Amygdala (tissue), 56 donors: ENCODE measurements at places on chromosomes 4 and X.

DNA sequence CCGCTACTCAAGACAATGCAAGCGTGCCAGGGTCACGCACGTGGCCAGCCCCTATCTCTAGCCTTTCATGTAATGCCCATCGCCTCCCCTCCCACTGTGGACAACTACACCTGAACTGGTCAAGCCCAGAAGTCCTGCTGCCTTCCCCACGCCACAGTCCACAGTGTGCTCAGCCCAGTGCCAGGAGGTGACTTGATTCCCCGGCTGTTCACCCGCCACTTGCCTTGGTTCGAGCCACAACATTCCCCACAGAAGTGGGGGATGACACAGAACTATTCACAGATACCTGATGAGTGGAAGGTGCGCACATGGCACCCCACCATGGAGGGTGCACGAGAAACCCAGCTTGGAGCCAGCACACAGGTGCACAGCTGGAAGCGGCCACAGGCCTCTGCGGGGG is 6.8 kb downstream of the ARHGAP4 start:
- DNase-seq: no peak

- DNase-seq: no peak
Measured at GRCh38 chrX:42783451-42783850, 5.5 kb upstream of the PPP1R2C start.

GRCh38 chrX:74535086-74535407 is 79.4 kb downstream of the RLIM start:
- DNase-seq: peak; percentile 9

DNA sequence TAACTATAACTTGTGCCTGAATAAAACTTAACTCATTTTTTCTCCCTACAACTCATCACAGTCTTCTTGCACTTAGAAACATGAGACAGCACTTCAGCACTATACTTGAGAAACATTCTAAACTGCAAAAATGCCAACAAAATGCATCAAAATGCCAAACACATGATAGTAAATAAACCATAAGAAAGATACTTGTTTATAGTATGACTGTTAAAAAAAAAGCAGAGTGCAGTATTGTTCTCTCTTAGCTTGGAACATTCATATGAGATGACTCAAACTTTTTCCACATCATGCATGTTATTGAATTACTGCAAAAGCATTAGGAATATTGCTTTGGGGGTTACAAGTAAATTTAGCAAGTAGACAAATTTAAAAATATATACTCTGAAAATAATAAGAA is 135.7 kb upstream of the ANXA10 start:
- DNase-seq: no peak

- DNase-seq: no peak
Measured at GRCh38 chr4:19982556-19982955, 269.1 kb upstream of the SLIT2 start.

- no peak for DNase-seq
Measured at GRCh38 chrX:47169273-47169672, 24.3 kb downstream of the RBM10 start.

GRCh38 chr4:62407534-62407933 is 1207.4 kb downstream of the ADGRL3 start:
- no peak for DNase-seq

DNA sequence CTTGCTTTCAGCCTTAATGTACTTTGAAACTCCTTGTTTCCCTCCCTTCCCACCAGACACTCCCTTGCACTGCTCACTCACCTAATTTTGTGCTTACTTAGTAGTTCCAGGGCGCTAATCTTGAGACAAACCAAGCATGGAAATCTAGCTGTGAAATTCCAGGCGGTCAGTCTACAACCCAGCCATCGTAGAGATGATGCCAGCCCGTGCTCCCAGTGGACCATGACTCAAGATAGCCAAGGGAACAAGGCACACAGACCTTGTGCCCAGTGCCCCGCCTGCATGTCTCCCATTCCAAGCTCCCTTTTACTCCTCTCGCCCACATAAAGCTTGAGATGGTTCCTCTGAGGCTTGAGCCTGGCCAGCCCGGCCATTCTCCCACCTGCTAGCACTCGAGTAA is 11.1 kb downstream of the TREX2 start:
- no peak for DNase-seq

- no peak for DNase-seq
Measured at GRCh38 chr4:184641022-184641421, 8.2 kb downstream of the CASP3 start.

GRCh38 chr4:41145571-41146078 is 68.7 kb downstream of the APBB2 start:
- DNase-seq: no peak

DNA sequence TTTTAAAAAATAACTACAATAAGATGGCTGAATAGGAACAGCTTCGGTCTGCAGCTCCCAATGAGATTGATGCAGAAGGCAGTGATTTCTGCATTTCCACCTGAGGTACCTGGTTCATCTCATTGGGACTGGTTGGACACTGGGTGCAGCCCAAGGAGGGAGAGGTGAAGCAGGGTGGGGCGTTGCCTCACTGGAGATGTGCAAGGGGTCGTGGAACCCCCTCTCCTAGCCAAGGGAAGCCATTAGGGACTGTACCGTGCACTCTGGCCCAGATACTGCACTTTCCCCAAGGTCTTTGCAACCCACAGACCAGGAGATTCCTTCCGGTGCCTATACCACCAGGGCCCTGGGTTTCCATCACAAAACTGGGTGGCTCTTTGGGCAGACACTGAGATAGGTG is 640.1 kb downstream of the IQCM start:
- no peak for DNase-seq

GRCh38 chrX:133335027-133335426 is 80.3 kb downstream of the GPC4 start:
- peak; percentile 23 for DNase-seq

DNA sequence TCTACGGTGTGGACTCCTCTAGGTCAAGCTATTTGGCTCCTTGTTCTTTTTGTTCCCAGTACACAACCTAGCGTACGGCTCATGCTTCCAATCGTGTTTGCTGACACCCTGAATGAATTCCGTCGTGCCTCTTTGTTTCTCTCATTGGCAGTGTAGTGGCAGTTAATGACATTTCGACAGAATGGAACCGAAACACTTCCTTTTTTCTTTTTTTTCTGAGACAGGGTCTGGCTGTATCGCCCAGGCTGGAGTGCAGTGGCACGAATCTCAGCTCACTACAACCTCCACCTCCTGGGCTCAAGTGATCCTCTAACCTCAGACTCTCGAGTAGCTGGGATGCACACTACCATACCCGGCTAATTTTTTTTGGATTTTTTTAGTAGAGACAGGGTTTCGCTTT is 113.3 kb upstream of the ATP6AP2 start:
- no peak for DNase-seq

- DNase-seq: no peak
Measured at GRCh38 chr4:123209436-123209835, 187.2 kb upstream of the SPRY1 start.

DNA sequence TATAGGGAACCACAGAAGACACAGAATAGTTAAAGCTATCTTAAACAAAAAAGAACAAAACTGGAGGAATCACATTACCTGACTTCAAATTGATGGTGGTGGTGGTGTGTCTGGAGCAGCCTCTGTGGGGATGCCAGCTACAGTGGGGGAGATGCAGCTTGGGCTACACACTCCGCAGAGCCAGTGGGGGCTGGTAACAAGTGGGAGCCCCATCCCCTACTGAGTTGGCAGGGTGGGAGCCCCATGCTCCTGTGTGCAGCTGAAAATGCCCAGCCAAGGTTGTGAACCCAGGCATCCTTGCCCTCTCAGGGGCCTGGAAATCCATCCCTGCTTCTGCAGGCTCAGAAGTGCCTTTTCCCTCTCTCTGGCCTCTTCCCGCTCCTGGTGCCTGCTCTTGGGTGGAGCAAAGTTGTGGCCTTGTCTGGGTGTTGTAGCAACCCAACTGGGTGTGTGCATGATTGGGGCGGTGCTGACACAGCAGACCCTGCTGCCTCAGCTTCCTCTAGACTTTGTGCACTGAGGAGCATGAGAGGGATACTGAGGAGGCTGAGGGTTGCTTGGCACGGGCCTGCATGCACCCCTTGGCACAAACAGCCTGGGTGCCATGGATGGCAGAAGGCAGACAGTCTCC is 38.9 kb downstream of the SH3BGRL start:
- no peak for DNase-seq

GRCh38 chr4:38510201-38510600 is 153.8 kb upstream of the KLF3 start:
- DNase-seq: no peak

DNA sequence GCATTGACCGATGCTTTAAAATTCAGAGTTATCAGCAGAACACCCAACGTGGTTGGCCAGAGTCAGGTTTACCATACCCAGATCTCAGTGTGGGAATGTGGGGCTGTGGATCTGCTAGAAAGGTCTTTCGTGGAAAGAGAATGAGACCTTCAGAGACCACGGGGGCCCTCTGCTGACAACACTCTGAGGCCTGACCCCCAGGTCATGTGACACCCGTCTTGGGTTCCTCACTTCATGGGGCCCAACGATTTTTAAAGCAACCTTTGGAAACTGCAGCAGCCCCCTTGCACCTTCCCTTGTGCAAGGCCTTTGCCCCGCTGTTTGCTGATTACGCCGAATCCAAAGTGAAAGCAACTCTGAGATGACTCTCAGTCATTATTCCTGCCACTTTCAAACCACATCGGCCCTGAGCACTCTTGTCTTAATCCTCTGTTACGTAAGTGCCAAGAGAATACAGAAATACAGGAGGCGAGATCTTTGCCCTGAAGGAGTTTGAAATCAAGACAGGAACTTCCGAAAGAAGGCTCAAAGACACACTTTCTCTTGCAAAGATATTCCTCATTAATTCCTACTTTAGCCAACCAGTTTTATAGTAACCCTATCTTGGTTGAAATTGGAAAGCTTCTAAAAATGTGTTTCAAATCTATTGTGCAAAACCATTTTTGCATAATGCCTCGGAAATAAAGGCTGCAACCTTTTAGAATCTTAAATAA is 88.3 kb downstream of the EVC2 start:
- DNase-seq: no peak

- DNase-seq: no peak
Measured at GRCh38 chrX:153637121-153638040, 9.6 kb upstream of the DUSP9 start.

- no peak for DNase-seq
Measured at GRCh38 chr4:133145241-133145640, 3.9 kb upstream of the PCDH10 start.

DNA sequence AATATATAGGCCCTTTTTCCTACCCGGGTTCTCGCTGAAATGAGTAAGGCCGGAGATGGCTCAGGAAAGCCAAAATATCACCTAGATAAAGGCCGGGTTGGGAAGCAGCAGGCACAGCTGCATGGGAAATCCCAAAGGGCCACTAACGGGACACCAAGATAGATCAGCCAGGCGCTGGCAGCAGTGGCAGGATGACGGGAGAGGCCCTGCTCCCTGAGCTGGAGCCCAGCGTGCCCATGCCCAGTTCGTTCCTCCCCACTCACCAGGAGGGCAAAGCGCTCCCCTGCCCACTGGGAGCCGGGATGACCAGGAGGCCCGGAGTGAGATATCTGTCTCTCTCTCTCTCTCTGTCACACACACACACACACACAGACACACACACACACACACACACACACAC is 109.8 kb downstream of the DCTD start:
- no peak for DNase-seq

DNA sequence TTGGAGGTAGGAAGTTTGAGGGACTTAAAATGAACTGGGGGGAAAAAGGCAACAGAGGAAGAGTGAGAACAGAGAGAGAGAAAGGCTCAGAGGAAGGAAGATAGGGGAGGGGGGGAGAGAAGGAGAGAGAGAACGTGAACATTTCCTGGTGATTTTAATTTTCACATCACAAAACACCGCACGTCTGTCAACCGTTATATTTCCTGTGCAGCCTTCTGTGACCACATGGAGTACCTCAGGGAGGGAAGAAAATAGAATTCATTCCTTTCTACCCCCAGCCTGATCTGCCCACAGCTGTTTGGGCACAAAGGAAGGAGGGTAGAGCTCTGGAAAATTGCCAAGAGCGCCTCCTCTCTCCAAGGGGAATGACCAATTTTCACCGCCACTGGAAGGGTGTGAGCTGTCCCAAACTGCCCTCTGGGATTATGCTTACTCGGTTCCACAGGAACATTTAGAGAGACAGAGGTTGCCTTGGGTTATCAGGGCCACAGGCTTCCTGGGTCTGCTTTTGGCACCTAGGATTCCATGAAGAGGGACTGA is 135.7 kb upstream of the MAMLD1 start:
- DNase-seq: no peak

DNA sequence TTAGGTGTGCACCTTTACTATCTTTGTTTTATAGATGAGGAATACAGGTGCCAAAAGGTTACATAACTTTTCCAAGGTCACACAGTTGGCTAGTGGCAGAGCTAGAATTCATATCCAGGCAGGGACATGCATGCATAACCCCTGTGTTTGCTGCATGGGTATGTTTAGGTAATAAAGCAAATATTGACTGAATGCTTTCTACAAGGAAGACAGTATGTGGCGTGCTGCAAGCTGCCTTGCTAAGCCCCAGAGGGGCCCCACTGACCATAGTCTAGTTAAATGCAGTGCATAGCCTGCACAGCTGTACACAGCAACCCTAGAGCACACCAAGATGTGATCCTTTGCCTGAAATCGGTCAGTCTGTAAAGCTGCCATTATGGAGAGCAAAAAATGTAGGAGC is 320.5 kb upstream of the IGFBP7 start:
- DNase-seq: no peak

DNA sequence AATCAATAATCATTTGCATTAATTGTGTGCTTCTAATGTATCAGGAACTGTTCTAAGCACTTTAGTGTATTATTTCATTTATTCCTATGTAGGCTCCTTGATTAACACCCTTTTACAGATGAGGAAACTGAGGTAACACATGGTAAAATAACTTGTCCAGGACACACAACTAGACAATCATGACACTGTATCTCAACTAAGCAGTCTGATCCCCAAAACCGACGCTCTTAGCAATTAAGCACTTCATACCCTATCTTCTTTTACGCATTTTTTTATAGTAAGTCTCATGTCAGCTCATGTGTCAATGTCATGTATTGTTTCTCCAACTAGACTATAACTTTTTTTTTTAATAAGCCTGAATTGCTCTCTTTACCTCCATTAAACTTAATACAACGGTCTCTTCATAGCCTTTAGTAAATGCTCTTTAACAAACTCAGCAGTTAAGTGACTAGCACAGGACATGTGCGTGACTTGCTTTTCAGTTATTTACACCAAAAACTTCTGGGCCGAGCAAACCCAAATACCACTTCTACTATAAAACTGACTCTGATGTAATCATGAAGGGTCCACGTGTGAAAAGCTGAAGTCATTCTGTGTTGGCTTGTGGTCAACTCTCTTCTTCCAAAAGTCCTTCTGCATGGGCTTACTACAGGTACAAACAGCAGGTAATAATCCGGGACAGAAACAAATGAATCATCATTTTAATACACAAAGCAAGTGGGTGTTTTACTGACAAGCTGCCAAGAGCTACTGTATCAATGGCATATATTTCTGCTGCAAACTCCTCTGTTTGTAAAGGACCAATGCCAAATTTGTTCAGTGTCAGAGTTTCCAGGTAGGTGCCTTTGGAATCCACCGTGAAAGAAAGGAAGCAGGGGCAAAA is 7.9 kb upstream of the AMBN start:
- DNase-seq: no peak

DNA sequence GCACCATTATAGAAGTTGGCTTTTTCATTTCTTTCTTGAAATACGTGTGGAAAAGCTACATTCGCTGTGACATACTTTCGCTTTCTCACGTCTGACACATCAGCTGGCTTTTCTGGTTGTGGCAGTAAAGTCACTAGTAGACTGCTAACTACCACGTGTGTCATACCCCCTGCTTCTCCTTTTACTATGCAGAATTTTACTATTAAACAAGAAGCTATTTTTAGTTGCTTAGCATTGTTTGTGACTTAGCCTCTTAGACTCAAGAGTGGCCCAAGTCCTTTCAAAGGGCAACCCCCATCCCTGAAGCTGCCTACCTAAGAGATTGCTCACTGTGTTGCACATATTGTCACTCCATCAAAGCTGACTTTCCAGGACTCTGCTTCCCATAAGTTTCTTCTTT is 2.1 kb upstream of the IL2 start:
- no peak for DNase-seq
